ENCODE measurements at places on chromosomes 7 and 10. TPM values are rescaled to one million over a fixed set of nuclear protein-coding genes. Genes with fewer than 3 reads are reported as not detected.

GIMAP5 gene
- total RNA-seq = 1.4 TPM

CALML5 gene
- total RNA-seq = not detected

PRF1 gene
- not detected for total RNA-seq

PODXL gene
- 3.7 TPM for total RNA-seq

Data from cardiac ventricle fibroblast (primary cell).